ENCODE measurements at places on chromosomes 1 and 21.

DNA sequence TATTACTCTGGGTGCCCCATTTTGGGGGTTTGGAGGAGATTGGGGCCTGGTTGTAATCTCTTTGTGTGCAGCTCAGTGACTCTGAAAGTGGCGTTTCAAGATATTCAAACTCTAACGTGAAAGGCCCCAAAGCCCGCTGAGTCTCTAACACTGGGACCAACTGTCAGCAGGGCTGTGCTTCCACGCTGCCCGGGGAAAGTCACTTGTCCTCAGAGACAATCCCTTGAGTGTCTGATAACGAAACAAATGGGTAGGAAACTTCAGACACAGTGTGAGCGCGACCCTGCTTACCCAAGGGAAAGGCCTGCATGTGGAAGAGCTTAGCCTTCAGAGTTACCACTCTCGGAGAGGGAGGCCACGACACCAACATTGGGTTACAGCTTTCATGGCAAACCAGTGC, 837 bp downstream of the UBASH3A start:
- DNase-seq: no peak

- DNase-seq: no peak
Measured at GRCh38 chr21:35900539-35900938, 159.8 kb downstream of the SETD4 start.

DNA sequence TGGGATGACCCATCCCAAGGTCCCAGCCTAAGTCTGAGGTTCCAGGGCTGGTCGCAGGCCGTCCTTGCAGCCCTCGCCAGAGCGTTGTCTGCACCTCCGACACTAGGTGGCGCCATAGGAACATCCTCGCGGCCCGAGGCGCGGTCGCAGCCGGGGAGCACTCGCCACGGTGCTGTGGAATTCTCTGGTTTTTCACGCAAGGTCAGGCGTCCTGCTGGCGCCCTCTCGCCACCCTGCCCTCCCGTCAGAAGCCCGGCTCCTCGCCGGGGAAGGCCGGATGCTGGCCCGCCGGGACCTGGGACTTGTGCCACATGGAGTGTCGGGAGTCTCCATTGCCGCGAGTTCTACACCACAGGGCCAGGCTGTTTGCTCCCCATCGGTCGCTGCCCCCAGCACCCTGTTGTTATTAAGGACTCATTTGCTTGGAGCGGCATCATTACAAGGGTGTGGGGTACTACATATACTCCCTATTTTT, 196.8 kb upstream of the LMO4 start:
- DNase-seq: peak; percentile 67

DNA sequence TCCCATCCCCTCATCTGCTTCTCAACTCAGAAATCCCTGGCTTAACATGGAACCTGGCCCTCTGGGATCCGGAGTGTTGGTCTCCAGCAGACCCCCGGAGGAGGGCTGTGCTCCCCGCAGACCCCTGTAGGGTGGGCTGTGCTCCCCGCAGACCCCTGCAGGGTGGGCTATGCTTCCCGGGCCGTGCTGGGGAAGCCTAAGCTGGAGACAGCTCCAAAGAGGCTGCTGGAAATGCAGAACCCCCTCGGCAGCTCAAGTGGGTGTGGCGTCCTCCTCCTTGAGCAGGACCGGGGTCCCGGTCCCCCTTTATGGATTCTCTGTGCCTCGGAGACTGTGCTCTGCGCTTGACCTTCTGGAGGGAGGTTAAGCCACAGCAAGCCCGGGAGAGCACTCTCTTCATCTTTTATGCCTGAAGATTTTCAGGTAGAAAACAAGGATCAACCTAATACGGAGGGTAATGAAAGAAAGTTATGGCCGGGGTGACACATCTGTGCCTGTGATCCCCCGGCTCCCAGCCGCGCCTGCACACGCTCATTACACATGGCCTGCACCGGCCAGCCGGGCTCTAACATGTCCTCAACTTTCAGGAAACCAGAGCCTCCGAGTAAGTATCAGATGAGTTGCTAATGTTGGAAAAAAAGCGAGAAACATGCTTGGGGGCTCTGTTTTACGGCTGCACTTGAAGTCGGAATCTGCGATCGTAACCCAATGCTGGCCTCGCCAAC, 87.7 kb upstream of the ACTRT2 start:
- no peak for DNase-seq

- DNase-seq: no peak
Measured at GRCh38 chr21:45573452-45574035, 31.3 kb upstream of the SLC19A1 start.
